Dorsolateral prefrontal cortex (tissue), 122 donors: ENCODE measurements at places on chromosomes 12 and 14. TPM values are rescaled to one million over a fixed set of nuclear protein-coding genes. Genes with fewer than 3 reads are reported as not detected.

- no peak for DNase-seq
These were observed 22.6 kb downstream of the GPHB5 start for GRCh38 chr14:63296060-63296563.

DNA sequence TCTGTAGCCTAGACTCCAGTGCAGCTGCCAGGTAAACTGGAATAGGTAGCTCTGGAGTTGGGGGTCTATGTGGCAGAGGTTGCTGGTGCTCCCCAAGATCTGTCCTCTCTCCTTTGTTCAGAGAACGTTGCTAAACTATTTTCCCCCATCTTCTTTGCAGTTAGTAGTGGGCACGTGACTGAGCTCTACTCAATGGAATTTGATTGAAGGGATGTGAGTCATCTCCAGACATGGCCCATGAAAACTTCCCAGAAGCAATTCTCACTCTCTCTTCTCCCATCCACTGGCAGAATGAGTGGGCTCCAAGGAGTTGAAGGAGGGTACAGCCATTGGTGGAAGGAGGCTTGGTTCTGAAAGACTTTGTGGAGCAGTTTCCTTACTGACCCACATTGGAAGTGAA is 44.0 kb downstream of the PAH start:
- DNase-seq = no peak

Gene VRTN
- total RNA-seq = not detected

Gene TDRD9
- 13.6 TPM for total RNA-seq

DNA sequence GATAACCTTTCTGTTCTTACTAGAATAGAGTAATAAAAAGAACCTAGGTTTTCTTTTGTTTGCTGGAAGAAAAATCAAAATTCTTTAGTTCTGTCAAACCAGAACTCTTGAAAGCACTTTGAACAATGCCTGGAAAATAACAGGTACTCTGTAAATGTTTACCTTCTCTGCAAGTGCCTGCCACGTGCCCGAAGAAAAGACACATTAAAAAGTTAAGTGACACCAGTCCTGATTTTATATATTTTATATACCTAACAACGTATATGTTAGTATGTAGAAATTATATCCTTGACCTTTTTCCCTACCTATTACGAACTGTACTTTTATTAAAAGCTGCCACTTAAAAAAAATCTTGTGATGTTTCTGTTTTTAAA is 976 bp downstream of the THAP2 start:
- DNase-seq = no peak

Gene CINP
- total RNA-seq = 53.0 TPM

Gene KIF26A
- total RNA-seq = 3.2 TPM

Gene KRT4
- total RNA-seq = not detected

Gene KANSL2
- 34.5 TPM for total RNA-seq

DNA sequence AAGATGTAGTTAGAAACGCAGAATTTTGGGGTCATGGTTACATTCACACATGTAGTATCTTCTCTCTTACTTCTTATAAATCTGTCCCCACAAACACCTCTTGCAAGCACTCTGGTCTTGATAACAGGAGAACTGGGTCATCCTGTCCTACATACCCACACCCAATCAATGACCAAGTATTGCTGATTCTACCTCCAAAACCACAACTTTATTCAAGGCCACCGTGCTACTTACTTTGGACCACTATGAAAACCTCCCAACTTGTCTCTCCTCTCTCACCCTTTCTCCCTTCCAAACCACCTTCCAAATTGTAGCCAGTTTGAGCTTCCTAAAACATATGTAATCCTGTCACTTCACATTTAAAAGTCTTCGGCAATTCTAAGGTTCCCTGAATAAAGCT is 5.4 kb downstream of the SERPINA11 start:
- no peak for DNase-seq

DNA sequence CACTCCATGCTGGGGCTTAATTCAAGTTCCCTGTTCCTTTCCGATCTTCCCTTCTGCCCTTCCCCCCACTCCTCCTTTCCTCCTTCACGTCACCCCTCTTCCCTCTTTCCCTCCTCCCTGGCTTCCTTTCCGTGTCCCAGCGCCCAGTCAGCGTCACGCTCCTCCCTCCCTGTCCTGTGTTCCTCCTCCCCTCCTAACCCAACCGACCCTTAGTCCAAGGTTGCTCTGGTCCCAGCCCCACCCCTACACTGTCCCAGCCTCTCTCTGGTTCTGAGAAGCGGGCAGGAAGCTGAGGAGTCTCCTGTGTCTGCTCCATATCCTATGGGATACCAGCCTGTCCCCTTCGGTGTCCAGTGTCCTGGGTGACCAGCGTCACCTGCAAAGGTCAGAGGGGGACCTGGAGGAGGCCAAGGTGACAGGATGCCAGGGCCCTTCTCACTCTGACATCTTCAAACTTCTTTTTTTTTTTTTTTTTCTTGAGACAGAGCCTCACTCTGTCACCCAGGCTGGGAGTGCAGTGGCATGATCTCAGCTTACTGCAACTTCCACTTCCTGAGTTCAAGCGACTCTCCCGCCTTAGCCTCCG is 56.2 kb upstream of the TSPAN9 start:
- no peak for DNase-seq

DNA sequence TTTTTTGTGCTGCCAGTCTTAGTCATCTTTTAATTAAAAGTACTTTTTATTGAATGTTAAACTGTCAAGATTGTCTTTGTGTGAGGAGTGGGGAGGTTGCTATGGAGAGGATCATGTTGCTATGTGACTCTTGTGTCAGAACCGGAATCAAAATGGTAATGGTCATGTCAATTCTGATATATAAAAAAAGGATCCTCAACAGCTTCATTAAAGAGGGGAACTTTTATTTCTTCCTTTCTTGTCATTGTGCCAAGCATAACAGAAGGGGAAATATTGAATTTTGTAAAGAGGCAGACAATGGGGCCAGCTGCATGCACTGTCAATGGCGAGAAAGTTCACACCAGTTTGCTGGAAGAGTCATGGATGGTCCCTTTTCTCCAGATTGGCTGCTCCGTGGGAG is 564.8 kb downstream of the VRK1 start:
- DNase-seq = no peak

Gene SYNDIG1L
- 1.7 TPM for total RNA-seq

DNA sequence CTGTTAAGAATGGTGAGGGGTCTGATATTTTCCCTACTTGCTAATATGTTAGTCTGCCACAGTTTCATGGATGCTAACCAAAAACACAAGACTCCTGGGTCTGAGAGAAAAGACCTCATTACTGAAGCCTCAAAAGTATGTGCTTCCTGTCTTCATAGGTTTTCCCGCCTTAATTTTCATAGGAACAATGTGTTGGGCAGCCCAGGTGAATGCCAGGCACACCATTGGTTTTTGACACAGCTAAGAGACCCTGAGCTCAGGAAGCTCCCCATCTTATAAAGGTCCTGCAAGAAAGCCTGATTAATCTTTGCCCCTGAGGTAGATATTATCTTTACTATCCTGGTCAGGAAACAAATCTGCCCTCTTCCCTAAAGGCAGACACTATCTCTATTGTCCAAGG is 464.1 kb downstream of the MDGA2 start:
- no peak for DNase-seq

GRCh38 chr14:63262446-63262845 is 56.3 kb downstream of the GPHB5 start:
- DNase-seq = no peak

DNA sequence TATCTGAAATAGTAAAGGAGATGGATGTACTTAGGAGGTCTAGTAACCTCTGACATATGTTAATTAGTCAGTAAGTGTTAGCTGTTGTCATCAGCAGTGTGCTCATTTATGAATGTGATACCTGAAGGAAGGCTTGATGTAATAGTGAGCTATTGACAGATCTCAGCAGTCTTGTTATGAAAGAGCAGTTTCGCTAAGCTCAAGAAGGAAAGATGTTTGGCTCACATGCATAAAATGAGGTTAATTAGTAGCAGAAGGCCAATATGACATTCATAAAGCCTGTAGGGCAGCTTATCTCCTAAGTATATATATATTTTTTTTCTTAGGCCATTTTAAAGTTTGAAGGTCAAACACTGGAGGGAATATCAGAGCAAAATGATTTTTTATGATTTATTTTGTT is 2.8 kb downstream of the FAM234B start:
- DNase-seq = no peak

- DNase-seq = no peak
These were observed 221.2 kb upstream of the FLRT2 start for GRCh38 chr14:85308531-85309300.

Gene ADAM21
- total RNA-seq = 0.77 TPM

DNA sequence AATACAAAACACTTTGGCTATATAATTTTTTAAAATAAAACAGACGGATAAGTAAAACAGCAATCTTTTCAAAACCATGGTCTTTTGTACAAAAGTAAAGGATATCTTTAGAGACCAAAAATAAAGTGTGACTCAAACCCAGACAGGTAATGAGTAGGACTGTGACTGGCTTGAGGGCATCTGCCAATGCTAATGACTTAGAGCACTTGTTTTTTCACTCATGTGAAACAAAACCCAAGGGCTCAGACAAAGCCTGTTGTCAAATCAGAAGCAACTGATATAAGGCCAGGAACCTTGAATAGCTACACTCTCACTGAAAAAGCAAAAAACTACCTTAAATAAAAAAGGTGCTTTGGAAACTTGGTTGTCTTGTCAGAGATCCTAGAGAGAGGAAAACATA is 357.4 kb downstream of the TMEM117 start:
- DNase-seq = no peak

Gene HAL
- total RNA-seq = 0.39 TPM

GRCh38 chr14:35374263-35374712 is 30.3 kb downstream of the NFKBIA start:
- DNase-seq = no peak

Gene BCL2L14
- total RNA-seq = not detected
